ENCODE measurements at places on chromosomes 13 and 19.
A peak's percentile ranks its signal among the peaks of the same experiment; 100 is the strongest.

- no peak for DNase-seq
These were observed 374.9 kb downstream of the SPRY2 start for GRCh38 chr13:79966059-79966458.

DNA sequence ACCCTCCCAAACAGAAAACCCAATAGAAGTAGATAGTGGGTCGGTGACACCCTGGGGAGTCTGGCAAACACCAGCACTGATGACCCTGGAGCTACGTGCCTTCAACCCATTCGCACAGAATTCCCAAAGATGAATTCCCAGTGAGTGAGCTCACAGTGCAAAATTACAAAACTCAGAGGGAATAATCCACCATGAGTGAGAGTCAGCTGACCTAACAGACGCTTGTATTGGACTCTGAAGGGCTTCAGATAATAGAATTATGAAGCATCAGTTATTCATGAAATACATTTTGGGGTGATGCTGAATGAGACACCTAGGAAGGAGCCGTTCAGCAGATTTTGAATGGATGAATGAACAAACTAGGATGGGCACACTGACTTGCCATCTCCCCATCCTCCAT is 40.2 kb downstream of the KCNC3 start:
- no peak for DNase-seq

GRCh38 chr13:74145249-74145975 is 11.2 kb upstream of the KLF12 start:
- DNase-seq, result no peak

- DNase-seq, result no peak
These were observed 838 bp upstream of the ATP4B start for GRCh38 chr13:113658836-113659235.

DNA sequence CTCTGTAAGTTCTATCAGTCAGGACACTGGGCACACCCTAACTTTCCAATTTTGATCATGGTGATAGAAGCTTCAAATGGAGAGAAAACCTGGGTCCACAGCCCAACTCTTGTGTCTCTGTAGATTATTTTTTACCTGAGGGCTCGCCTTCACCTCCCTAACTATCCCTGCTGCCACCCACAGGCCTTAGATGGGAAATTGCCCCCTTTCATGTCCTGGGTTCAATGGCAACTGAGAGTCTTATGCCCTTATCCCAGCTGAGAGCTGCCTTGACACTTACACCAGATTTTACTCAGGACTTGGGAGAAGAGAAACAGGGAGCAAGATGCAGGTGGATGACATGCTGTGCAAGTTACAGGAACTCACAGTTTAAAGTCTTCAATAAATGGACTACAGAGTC is 81.7 kb downstream of the RAP2A start:
- DNase-seq, result no peak

GRCh38 chr19:45793876-45794275 is 1.2 kb upstream of the DMWD start:
- DNase-seq, result no peak

DNA sequence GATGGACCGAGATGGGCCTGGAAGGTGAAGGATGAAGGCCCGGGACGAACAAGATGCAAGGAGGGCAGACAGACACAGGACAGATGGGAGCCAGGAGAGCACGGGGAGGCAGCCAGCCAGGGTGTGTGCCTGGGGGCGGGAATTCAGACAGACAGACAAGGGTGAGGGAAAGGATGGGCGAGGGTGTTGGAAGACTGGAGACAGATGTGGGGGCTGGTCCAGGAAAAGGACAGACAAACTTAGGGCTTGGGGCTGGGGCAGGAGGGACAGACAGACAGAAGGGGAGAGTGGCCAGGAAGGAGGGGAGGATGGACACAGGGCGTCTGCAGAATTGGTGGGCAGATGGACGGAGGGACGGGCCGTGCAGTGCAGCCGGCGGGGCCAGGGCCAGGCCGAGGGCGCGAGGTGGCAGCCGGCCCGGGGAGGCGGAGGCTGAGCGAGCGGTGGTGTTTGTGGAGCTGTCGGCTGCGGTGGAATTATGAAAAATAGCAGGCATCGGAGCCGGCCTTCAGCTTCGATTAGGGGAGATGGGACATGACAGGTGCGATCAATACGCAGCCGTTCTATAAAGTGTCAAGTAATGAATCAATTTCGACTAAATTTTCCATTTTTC is 4.6 kb upstream of the ERFL start:
- no peak for DNase-seq

GRCh38 chr19:35348911-35349611 is 1.4 kb downstream of the FFAR1 start:
- peak; percentile 50 for DNase-seq

GRCh38 chr13:50352720-50353480 is 337.7 kb downstream of the KCNRG start:
- no peak for DNase-seq

- DNase-seq, result no peak
These were observed 26.9 kb downstream of the CDK8 start for GRCh38 chr13:26280822-26281221.

DNA sequence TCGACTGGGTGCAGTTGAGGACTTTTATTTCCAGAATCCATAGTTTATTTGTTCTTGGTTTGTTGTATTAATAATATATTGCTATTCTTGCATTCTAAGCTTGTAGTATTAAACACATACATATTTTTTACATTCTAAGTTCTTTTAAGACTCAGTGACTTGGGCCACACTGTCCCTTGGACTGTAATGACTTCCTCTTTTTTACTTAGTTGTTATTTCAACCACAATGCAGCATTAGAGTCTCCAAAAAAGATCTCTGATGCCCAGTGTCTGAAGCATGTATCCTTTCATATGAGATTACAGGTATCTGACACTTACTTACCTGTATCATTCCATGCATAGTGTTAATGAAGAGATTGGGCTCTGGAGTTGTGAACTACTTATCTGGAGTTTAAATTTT is 864.9 kb upstream of the PCDH20 start:
- DNase-seq, result no peak

GRCh38 chr19:7987114-7987768 is 18.2 kb downstream of the ELAVL1 start:
- DNase-seq, result no peak

DNA sequence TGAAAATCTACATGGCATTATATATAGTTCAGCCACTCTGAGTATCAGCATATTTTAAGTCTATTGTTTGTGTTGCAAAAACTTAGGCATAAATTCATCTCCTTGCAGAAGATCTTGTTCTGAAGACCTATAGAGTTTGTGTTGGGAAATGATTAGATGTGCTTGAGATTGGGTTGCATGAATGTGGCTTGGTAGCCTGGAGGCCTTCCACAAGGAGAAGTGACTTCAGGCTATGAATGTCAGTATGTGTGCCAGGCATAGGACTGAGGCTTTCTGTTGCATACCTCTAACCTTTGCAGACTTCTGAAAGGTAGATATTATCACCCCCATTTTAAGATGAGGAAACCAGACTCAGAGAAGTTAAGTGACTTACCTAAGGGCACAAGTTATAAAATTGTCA is 188.6 kb downstream of the OLFM4 start:
- no peak for DNase-seq

GRCh38 chr13:93771782-93772181 is 545.2 kb downstream of the GPC6 start:
- no peak for DNase-seq

DNA sequence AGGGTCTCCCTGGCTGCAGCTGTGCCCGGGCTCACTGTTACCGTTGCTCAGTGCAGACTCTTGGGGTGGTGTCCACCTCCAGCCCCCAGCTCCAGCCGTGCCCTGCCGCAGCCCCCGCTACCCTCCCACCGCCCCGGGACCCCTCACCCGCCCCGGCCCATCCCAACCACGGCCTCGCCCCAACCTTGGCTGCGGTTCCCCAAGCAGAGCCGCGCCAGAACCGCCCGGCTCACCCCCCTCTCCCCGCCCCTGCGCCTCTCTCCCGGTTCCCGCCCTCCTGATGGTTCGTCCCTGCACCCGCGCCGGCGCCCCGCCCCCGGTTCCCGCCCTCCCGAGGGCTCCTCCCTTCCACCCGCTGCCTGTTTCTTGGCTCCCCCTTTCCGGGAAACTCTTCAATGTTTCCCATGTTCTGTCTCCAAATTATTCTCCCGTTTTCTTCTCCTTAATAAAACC is 40.3 kb downstream of the ANKRD10 start:
- DNase-seq, result peak; percentile 81

DNA sequence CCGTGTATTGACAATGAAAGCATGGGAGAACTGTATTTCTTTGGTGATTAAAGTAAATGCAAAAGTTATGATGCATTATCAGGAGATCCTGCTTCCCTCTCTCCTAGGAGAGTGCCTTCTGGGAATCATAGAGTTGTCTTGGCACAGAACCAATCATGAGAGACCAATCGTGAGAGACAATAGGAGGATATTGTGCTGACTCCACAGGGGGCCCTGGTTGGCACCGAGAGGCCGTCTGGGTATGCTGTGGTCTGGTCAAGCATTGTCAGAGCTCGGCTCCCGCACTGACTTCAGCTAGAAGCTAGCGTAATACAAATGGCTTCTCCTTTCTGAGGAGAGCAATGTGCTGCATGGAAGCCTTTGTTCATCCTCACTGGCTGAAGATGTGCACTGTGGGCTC is 131.5 kb upstream of the GJB6 start:
- DNase-seq, result peak; percentile 44

DNA sequence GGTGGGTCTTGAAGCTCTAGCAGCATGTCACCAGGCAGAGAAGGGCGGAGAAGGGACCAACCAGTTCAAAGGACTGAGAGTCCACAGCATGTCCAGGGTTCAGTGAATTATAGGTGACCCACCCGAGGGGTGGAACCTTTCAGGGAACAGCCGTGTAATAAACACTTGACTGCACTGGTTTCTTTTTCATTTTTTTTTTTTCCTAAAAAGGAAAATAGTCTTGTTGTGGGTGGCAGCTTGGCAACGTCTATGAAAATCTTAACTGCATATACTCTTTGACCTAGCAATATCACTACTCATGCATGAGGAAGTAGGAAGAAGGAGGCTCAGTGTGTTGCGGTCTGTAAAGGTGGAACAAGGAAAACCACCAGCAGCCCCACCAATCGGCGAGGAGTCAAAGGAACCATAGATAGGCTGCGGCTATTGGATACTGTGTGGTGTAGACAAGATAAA is 13.0 kb upstream of the MYH14 start:
- no peak for DNase-seq

DNA sequence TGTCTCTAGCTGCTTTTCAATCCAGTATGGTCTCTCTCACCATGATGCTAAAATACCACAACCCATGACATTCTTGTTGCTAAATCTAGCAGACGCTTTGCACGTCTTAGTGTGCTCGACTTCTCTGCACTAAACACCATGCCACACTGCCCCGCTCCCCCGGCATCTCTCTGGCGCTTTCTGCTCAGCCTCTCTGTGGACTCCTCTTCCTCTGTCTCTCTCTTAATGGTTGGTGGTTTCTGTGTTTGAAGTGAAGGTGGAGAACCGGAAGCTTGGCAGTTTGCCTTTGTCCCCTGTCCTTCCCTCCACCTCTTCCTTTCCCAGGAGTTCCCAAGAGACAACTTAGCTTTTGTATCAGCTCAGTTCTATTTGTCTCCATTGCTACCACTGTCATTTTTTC is 8.8 kb downstream of the ERCC5 start:
- no peak for DNase-seq

DNA sequence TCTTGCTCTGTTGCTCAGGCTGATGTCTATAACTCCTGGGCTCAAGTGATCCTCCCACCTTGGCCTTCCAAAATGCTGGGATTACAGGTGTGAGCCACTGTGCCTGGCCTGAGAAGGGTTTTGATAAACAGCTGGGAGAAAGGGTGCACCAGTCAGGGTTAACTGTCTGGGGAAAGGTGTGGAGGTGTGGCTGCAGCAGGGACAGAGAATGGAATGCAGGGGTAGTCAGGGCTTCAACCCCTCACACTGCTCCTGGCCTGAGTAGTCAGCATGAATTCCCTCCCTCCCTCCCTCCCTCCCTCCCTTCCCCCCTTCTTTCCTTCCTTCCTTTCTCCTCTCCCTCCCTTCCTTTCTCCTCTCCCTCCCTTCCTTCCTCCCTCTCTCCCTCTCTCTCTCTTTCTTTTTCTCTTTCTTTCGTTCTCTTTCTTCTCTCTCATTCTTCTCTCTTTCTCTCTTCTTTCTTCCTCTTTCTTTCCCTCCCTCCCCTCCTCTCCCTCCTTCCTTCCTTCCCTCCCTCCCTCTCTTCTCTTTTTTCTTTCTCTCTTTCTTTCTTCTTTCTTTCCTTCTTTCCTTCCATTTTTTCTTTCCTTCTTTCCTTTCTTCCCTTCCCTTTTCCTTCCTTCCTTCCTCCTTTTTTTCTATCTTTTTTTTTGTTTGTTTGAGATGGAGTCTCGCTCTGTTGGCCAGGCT is 16.0 kb downstream of the MYO1F start:
- DNase-seq, result no peak

GRCh38 chr19:47582320-47582909 is 9.5 kb upstream of the ZNF541 start:
- no peak for DNase-seq
